Activated naive CD4-positive, alpha-beta T cell (primary cell): ENCODE measurements at places on chromosomes 7 and 10.

DNA sequence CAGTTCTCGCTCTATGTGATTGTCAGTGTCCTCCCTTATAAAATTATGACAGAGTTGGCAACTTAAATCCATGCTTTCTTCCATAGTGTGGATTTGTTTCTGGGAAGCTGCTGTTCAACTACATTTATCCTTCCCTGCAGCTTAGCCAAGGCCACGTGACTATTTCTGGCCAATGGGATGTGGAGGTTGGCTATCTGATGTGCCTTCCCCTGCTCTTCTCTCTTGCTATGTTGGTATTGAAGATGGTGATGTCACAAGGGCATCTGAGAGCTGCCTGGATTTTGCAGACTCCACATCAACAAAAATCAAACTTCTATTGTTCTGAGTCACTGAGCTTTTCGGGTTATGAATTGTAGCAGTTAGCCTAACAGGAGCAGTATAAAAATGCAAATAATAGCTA lies 164.9 kb upstream of the RHOBTB1 start:
- DNase-seq: no peak

DNA sequence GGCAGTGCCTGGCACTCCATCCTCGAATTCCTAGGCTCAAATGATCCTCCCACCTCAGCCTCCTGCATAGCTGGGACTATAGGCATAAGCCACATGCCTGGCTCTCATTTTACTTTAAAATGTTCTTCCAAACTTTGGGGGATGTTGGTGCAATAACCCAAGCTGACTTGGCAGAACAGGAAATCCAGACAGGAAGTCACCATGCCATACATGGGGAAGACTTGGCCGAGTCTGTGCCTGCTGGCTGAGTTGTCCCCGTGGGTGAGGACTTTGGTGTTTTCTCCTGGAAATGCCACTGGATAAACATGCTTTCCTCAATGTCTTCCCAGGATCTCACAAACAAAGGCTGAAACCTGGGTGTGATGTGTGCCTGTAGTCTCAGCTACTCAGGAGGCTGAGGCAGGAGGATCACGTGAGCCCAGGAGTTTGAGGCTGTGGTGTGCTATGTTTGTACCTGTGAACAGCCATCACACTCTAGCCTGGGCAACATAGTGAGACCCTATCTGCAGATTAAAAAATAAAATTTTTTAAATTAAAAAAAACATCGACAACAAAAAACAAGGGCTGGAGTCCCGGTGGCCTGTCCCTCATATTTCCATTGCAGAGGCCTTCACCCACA lies 19.8 kb downstream of the HKDC1 start:
- DNase-seq: no peak

DNA sequence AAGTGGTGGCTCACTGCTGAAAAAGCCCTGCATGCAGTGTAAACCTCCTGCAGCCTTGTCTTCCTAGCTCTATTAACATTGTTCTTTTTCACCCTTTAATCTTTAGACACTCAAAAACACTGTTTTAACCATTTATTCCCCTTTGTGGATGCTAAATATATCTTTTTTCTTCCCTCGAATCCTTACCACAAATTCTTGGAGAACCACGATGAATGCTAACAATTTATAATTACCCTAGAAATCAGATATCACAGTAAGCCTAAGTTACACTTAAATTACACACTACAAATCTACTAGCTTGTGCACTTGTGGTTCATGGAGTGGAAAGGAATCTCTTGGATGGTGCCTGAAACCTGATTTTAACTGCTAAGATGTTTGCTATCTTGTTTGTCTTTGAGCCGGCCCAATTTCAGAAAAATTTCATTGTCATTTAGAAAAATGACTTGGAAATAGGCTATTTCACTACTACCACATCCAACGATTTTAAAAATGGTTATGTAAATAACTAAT lies 125.1 kb upstream of the NOBOX start:
- no peak for DNase-seq

- DNase-seq: no peak
These were observed 147.2 kb upstream of the EEPD1 start for GRCh38 chr7:36005876-36006275.

DNA sequence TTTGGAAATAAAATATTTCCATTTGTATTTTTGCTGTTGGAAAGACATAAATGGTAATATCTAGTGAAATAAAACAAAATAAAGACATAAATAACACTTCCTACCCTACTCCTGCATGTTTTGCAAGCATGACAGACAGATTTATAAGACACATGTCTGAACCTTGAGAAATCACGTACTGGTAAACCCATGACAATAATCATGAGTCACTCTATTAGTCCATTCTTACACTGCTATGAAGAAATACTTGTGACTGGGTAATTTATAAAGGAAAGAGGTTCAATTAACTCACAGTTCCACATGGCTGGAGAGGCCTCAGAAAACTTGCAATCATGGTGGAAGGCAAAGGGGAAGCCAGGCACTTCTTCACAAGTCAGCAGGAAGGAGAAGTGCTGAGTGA lies 942.2 kb downstream of the REEP3 start:
- no peak for DNase-seq
